ENCODE measurements at places on chromosomes 12 and 14. TPM values are rescaled to one million over a fixed set of nuclear protein-coding genes. Genes with fewer than 3 reads are reported as not detected.

DNA sequence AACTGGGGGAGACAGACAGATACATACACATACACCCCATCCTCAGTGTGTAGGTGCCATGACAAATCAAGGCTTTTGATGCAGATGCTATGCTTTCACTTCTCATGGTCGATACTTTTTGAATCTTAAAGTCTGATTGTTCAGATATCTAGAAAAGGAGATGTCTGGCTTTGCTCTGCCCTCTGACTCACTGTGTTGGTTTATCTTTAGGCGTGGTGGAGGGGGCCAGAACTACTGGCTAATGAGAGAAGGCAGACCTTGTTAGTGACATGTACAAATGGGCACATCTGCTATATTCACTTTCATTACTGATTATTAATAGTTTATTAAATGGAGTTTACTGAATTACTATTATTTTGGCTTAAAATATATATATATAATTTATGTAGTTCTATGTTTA, 444.3 kb upstream of the RGS6 start:
- DNase-seq: no peak
- no peak overlapping the region for H3K4me3 ChIP-seq
- H3K36me3 ChIP-seq: peaks cover 4% of the 10 kb centered on the region
- H3K27me3 ChIP-seq: no peaks in the 10 kb centered on the region
- H3K4me1 ChIP-seq: no peaks in the 10 kb centered on the region
- H3K27ac ChIP-seq: no peak overlapping the region

DNA sequence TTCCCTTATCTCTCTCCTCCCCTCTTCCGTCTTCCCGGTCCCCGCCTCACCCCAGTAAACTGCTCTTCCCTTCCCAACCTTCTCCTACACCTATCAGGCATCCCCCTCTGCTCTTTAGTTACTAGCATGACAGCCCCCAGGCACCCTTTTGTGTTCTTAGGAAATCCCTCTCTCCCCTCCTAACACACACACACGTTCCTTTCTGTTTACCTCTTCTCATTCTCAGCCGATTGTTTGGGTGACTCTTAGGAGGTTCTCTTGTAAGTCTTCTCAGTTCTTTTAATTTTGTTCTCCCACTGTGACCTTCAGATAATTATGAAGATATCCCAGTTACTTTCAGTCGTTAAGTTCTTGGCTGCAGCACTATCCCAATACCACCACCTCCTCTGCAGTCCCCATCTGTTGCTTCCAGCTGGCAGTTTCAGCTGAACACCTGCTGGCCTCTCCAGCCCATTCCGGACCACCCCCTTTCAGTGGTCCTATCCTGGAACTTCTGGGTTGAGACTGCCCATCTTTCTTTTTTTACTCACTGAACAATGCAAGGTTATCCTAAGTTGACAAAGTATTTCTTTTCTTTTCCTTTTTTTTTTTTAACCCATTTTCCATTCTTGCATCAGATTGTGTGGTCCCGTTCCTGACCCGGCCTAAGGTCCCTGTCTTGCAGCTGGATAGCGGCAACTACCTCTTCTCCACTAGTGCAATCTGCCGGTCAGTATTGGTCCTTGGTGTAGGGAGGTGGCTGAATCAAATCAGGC, 711 bp downstream of the MARS1 start:
- DNase-seq: no peak

DNA sequence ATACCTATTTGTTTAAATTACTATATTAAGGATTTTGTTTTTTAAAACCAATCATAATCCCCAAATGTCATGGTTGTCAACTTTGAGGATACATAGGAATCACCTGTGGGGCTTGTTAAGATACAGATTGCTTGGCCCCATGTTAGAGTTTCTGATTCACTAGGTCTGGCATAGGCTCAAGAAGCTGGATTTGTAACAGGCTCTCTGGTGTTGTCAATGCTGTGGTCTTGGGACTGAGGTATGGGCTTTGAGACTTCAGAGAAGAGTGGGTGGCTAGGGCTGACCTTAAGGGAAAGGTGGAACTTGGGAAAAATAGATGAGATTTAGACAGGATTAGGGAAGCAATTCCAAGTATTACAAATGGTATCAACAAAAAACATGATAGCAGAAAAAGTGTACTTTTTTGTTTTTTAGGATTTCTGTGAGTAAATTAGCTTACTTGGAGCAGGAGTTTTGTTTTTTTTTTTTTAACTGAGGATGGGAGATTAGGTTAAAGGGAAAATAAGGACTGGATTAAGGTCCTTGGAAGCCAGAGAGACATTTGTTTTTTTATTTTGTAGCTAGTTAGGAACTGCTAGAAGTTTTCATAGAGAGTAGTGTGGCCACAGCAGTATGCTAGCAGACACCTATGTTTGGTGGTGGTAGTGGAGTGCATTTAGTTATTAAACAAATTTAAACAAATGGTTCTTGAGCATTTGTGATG, 88.6 kb downstream of the RAD51B start:
- no peaks in the 10 kb centered on the region for H3K4me1 ChIP-seq
- no peak overlapping the region for H3K27ac ChIP-seq
- no peak for DNase-seq
- H3K36me3 ChIP-seq: no peaks in the 10 kb centered on the region
- no peaks in the 10 kb centered on the region for H3K27me3 ChIP-seq

DNA sequence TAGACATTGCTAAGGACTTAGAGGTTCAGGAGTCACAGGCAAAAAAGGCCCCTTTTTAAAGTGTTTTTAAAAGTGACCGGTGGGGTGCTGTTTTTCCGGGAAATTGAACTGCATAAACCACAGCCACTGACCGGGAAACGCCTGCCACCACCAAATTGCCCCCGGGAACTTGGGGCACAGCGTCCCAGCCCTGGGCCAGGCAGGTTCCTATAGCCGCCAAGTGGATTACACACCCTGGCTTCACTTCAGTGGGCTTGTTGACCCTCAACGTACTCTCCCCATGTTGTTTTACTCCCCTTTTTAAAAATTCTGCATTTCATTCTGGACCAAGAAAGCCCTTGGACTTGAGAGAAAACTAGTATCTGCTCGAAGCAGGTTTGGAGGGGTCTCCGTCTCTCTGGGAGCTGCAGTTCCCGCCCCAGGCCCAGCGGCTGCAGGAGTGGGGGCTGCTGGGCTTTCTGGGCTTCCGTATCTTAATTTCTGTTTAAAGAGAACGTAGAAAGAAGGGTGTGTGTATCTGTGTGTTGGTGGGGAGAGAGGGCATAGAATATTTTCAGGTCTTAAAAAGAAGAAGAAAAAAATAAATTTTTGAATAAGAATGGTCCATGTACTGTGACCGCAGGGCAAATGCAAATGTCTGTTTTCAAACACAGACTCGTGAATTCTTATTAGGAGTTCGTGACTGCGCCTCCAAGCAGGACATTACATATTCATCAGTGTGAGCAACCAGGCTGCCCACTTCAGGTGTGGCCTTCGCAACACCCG, 82.9 kb downstream of the PAPOLA start:
- H3K4me3 ChIP-seq: no peak overlapping the region
- H3K27ac ChIP-seq: no peak overlapping the region
- no peaks in the 10 kb centered on the region for H3K36me3 ChIP-seq
- no peak for DNase-seq
- H3K4me1 ChIP-seq: peaks cover 4% of the 10 kb centered on the region

DNA sequence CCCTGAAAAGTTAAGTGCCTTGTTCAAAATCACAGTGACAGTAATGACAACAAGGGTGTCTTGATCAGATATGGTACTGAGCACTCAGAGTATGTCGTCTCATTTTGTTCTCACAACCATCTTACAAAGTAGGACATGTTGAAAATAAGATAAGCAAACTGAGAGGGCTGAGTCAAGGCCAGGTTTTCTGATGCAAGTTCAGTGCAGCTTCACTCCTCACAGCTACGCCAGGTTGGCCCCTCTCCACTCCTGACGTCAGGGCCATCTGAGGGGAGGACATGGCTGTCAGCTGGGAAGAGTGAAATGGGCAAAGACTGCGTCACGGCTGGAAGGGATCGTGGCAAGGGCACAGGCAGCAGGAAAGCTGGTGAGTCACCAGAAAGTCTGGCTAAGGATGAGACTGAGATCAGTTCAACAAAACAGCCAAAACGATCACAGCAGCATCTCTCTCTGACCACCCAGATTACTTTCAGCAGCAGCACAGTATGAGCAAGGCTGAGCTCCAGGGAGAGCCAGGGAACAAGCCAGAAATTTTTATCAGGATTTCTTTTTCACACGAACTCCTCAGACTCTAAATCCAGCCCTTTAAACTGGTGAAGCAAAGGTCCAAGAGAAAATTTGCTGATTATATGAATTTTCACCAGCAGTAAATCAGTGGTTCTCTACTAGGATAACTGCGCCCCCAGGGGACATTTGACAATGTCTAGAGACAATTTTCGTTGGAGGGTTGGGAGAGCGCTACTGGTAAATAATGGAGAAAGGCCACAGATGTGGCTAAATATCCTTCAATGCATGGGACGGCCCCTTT, 297.9 kb upstream of the AMIGO2 start:
- no peaks in the 10 kb centered on the region for H3K27me3 ChIP-seq
- no peak for DNase-seq
- no peak overlapping the region for H3K4me3 ChIP-seq
- no peak overlapping the region for H3K27ac ChIP-seq
- no peaks in the 10 kb centered on the region for H3K36me3 ChIP-seq

FRMD6 gene
- 1.4 TPM for total RNA-seq

Data from CD4-positive, alpha-beta T cell (primary cell).